ENCODE measurements at places on chromosomes 5 and 9.

DNA sequence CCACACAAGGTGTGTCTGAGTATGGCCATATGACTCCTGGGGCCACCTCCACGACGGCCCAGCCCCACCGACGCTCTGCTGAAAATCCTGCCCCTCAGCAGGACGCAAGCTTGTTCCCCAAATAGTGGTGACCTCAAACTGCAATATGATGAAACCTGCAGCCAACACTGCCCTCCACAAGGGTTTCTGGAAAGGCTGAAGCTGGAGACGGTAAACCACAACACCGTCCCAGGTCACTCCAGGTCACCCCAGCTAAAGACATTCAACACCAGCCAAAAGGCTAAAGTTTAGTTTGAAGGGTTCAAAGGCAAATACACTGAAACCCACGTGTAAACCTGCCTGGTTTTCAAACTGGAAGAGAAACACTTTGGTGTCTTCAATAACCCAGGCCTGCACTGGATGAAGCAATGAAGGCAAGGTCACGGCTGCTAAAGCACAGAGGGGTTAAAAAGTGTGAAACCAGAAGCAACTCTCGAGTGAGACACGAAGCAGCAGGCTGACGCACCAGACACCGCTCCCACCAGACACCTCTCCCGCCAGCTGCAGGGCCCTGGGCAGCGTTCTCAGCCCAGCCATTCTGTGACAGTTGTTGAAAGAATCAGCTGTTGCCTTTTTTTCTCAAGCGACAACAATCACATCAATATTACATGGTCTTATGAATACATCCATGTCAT, 1.8 kb upstream of the LHX3 start:
- DNase-seq = no peak

DNA sequence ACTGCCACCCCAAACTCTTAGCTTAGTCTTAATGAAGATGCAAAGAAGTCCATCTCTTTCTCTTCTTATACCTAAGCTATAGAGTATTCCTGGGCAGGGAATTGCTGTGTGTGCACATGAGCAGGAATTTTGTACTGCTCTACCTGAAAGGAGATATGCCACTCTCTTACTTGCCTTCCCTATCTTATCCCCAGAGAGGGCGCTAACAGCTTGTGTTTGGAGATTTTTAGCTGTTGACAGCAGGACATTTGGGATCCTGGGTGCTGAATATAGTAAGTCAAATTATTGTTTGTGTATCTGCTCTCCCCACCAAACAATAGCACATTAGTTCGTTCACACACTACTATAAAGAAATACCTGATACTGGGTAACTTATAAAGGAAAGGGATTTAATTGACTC, 159.5 kb downstream of the GABRG2 start:
- DNase-seq = no peak

DNA sequence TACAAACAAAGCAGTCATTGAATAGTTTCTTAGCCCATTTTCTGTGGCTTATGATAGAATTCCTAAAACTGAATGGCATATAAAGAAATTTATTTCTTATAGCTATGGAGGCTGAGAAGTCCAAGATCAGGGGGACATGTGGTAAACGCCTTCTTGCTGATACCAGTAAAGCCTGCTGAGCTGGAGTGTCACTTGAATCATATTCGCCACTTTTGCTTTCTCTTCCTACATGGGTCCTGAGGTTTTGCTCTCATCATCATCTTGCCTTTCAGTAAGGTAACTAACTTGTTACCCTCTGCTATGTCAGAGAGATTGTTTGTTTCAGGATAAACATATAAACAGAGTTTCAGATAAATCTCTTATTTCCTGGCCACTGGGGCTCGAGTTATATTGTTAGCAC, 203.3 kb upstream of the DMRT1 start:
- no peak for DNase-seq

DNA sequence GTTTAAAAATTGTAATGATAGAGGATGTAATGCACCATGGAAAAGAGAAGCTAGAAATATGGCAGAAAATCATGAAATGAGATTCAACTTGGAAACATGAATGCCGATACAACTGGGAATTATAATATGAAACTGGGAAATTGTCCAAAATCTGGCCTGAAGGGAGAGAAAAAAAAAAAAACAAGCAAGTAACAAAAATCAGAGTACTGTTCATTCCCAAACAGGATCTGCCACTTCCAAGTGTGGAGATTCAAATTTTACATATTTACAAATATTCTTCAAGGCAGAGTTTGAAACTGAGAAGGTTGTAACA, 56.6 kb upstream of the MOCS2 start:
- no peak for DNase-seq

DNA sequence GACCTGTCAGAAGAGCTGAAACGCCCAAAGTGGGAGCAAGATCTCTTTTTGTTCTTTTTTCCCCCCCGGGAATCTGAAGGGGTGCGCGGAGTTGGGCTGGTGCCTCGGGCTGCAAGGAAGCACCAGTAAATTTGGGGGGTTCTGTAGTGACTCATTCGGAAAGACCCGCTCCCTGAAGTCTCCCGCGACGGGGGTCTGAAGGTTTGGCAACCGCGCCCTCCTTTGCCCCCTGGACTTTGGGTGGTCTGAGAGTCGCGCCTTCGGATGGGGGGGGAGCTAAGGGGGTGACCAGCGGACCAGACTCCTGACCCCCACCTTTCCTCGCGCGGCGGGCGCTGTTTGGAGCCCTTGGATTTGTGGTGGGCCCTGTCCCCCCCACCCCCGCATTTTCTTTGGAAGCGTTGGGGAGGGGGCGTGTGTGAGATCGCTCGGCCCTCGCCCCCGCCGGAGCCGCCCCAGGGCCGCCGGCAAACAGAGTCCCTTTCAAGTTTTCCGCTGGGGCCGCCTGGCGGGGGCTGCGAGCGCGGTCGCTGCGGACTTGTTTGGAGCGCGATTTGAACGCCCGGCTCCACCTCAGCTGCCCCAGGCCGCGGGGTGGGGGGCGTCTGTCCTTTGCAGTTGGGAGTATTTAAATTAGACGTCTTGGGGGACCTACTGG, 2.0 kb downstream of the CXXC5 start:
- no peak for DNase-seq

DNA sequence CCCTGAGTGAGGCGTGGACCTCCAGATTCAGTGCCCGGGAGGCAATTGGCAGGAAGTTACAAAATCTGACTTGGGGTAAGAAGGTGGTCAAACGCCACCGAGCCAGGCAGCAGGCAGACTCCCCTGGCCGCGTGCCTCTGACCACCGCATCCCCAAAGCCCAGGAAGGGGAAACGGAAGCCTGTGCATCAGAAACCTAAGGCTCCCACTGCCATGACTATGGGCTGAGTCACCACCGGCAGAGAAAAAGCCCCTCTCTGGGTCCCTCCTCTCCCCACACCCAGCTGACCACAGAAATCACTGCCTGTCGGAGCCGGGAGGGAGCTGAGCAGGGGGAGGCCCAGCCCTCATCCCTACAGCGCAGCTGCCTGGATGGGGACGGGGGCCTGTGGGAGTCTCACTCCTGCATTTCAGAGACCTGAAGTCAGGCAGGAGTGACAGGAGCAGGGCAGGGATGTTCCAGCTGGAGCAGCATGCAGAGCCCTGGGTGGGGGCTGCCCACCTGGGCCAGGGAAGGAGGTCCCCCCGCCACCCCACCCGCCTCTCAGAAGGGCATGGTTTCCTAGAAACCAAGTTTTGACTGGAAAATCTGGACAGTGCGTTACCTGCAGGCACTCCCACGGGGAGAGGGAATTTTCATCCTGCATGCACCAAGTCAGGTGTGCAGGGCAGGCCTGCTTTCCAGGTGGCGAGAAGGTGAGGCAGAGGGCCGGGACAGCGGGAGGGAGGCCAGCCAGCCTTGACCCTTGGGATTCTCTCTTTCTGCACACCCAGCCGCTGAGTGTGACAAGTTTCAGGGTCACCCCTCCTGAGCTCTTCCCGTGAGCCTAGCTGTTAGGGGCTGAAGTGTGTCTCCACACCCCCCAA, 68.2 kb downstream of the LRSAM1 start:
- DNase-seq = no peak

GRCh38 chr5:82613891-82614290, 335.7 kb upstream of the RPS23 start:
- DNase-seq = no peak

- DNase-seq = no peak
Observed at GRCh38 chr9:95502248-95502647, 14.5 kb downstream of the PTCH1 start.

DNA sequence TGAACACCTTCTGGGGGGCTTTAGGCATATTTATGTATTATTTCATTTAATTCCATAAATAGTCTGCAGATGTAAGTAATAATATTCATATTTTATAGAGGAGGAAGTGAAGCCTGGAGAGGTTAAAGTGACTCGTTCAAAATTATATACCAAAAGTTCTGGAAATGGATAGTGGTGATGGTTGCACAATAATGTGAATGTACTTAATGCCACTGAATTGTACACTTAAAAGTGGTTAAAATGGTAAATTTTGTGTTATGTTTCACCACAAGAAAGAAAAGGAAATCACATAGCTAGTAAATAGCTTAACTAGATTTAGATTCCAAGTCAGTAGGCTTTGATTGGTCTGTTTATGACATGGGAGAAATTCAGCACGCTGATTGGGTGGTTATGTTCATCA, 13.0 kb upstream of the TMEFF1 start:
- no peak for DNase-seq

- DNase-seq = no peak
Observed at GRCh38 chr5:172798422-172799215, 27.6 kb upstream of the DUSP1 start.

DNA sequence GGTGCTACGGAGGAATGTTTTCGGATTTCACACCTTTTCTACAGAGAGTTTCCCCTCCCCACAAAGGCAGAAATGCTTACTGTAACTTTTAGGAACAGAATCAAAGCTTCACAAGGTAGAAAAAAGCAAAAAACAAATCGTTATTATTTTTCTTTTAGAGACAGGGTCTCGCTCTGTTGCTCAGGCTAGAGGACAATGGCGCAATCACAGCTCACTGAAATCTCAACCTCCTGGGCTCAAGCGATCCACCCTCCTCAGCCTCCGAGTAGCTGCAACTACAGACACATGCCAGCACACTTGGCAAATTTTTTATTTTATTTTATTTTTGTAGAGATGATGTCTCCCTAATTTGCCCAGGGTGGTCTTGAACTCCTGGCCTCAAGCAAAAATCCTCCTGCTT, 394.5 kb downstream of the CTNND2 start:
- no peak for DNase-seq

DNA sequence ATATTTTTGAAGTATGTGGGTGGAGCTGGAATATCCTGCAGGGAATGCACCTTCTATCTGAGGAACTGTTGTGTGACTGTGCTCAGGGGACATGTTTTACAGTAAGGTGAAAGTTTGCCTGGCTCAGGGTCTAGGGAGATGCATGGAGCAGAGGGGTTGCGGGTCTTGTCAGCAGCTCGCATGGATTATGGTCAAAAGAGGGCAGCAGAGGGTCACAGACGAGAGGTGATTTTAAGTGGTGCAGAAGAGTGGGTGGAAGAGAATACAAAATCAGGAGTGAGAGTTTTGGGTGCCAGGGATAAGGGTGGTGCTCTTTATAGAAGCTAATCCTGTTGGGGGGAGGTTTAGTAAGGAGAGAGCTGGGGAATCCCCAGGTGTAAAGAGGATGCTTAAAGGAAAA, 53.5 kb upstream of the GRIN3A start:
- DNase-seq = peak; percentile 13

DNA sequence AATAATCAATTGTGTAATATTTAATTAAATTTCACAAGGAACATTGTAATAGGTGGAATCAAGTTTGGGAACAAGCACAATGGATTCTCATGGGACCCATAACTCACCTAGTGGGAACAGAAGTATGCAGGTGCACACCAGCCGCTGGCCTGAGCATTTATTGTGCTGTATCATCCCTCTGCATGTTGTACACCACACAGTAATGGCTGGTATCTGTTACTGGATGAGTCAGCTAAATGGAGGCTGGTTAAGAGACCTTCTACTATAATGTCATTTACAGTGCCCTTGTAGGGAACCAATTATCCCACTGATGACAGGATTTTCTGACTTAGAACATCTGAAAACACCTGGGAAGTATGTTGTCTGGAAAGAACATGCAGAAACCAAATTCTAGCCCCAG, 3.2 kb upstream of the MAP3K1 start:
- DNase-seq = peak; percentile 15

- DNase-seq = no peak
Observed at GRCh38 chr5:78534905-78535200, 113.7 kb downstream of the LHFPL2 start.

GRCh38 chr9:120885958-120886357, 9.0 kb upstream of the PHF19 start:
- no peak for DNase-seq

DNA sequence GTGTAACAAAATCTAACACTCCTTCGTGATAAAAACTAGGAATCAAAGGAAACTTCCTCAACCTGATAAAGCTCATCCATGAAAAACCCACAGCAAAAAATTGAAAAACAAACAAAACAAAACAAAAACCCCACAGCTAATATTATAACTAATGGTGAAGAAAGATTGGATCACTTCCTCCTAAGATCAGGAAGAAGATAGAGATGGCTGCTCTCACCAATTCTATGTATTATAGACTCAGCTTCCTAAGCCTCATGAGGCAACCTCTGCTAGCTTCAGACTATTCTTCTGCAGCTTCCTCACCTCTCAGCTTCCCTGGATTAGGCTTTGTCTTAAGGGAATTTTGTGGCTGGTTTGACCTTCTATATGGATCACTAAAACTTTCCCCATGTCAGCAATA, 40.1 kb downstream of the PHAX start:
- no peak for DNase-seq

- no peak for DNase-seq
Observed at GRCh38 chr5:171223927-171224326, 85.1 kb upstream of the TLX3 start.

DNA sequence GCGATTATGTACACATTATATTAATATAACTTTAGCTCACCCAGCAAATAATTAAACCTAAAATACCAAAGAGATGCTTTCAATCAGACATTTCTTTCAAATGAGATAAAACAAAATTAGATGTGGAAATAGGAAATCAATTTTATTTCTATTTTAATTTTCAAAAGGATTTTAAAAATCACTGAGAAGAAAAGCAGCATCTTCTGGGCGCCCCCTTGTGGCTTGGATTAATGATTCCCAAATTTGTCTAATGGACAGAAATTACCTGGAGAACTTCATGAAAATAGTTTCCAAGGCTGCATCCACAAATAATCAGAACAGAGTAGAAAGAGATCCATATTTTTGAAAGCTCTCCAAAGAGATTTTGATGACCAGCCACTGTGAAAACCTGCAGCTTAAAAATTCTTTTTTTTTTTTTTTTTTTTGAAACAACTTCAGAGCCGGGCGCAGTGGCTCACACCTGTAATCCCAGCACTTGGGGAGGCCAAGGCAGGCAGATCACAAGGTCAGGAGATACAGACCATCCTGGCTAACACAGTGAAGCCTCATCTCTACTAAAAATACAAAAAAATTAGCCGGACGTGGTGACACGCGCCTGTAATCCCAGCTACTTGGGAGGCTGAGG, 50.9 kb upstream of the CEMIP2 start:
- DNase-seq = peak; percentile 5

DNA sequence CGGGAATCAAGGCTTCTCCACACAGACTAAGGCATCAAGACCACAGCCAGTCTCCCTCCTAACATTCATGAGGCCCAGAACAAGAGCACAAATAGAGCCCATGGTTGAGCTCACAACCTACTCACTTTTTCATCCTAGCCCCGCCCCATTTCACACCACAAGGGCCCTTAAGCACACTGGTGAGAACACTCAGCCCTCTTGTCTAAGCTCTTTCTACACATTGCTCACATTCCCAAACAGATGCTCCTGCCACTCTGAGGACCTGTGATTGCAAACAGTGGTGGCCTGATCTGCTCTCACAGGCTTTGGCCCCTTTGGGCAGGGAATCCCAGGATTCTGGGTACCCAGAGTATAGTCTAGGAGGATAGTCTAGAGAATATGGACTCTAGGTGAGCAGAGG, 54.0 kb downstream of the FEM1C start:
- DNase-seq = peak; percentile 9

GRCh38 chr9:105712297-105712696, 18.0 kb downstream of the TMEM38B start:
- no peak for DNase-seq

All from NCI-H510A (cell line).